ENCODE measurements at places on chromosomes 2 and 18.

- no peak for DNase-seq
These were observed 215.5 kb downstream of the CYP26B1 start for GRCh38 chr2:71932037-71932779.

- no peak for DNase-seq
These were observed 1.4 kb upstream of the CD226 start for GRCh38 chr18:69948919-69949537.

GRCh38 chr18:59721931-59722330 is 24.7 kb upstream of the CCBE1 start:
- no peak for DNase-seq

DNA sequence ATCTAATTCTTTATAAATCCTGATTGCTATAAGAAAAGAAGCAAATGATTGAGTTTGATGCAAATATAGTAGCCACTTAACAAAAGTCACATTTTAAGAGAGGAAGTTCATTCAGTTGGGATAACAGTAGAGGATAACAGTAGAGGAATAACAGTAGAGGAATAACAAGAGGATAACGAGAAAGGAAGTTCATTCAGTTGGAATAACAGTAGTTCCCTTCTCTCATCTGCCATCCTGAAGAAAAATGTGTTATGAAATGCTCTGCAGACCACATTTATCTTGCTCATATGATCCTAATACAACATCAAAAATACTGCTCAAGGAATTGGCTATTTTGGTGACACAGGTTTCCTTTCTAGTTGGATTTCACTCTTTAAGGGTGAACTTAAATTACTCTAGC is 105.3 kb upstream of the UNC80 start:
- DNase-seq, result no peak

GRCh38 chr18:5543773-5544389 is at the start of gene EPB41L3:
Gene EPB41L3, minus strand, starts transcription at chr18:5543997. Its CDS starts 54,814 bp downstream, at chr18:5489183.
- no peak for DNase-seq

DNA sequence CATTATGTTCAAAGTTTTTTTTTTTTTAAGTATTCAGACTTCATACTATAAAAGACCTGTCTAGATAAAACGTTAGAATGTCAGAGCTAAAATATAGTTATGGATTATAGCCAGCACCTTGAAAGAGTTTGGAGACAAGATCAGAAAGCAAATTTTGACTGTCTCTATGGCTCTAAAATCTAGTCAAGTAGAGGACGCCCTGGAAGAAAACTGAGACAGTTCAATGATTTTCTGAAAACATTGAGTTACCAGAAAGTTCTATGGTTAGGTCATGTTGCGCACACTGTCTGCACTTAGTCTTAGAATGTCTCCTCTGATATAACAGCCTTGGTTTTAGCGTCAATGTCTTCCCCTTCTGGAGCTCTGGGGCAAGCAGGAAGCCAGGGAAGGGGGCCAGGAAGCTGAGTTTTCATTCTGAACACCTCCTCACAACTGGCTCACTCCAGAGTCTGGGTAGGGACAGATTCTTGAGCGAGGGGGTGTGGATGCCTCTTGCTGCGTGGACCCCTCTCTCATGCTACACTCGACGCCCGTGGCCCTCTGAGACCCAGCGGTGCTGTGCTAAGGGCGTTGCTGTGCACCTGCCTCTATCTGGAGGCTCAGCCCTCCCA is 99.5 kb downstream of the RNF144A start:
- no peak for DNase-seq

- DNase-seq, result no peak
These were observed 675 bp downstream of the GEMIN6 start for GRCh38 chr2:38778687-38779082.

GRCh38 chr2:233974530-233975071 is 57.4 kb downstream of the TRPM8 start:
- DNase-seq, result no peak

GRCh38 chr18:11740461-11740860 is 51.4 kb downstream of the GNAL start:
- DNase-seq, result no peak

DNA sequence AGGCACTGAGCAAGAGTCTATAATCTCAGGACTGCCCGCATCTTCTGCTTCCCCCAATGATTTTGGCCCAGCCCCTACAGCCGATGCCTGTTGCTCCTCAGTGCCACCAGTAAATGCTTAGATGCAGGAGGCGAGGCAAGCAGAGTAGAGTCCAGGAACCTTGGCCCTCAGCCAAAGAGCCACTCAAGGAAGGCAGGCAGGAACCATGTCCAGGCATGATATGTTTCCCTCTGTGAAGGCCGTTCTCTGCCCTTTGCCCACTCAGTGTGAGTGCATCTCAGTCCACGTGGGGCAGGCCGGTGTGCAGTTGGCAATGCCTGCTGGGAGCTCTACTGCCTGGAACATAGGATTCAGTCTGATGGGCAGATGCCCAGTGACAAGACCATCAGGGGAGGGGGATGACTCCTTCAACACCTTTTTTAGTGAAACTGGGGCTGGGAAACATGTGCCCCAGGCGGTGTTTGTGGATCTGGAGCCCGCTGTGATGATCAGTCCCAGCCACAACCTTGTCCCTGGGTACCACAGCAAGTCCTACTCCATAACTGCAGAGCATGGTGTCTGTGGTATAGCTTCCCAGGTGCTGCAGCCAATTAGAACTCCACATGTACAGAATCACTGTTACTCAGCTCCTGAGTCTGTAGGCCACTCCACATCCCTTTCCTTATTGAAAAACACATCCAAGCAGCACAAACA is 9.7 kb upstream of the DNAJB2 start:
- no peak for DNase-seq

DNA sequence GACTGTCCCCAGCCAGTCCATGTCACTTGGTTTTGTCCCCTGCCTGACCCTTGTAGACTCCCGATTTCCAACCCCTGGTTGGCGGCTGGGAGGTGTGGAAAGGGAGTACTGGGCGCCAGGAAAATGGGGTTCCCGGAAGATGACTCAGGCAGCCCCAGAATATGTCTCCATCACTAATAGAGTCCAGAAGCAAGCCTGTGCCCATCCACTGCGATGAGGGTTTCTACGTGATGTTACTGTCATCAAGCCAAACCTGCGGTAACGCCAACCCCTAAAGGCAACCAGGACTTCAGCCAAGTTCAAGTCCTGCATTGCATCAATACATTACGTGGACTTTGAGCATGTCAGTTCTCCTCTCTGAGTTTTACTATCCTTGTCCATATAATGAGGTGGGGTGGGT is 62.0 kb upstream of the TAF1B start:
- no peak for DNase-seq

DNA sequence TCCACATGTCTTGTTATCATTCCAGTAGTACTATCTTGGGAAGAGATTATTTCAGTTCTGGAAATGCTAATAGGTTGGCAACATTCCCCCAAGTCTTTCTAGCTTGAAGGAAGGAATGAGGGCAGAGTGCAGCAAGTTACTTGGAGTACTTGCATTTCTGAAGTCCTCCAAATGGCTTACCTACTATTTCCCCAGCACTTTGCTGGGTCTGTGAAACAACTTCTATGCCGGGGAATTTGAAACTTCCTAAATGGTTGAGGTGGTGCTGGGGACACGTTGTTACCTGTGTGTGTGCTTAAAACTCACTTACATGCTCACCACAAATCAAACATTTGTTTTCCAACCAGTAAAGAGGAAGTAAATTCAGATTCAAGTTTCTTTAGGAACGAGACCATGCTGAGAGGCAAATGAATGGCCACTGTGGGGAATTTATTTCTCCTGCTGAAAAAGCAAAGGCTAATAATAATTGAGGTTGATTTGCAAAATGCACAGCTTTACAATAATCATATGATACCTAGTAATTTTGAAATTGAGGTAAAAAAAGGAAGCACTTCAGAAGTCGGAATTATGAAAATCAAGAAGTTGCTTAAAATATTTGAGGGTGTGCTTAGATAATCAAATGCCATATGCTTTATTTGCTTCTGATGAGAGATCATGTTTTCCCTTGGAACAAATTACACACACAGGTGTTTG is 1167.7 kb upstream of the ZEB2 start:
- no peak for DNase-seq

- DNase-seq, result no peak
These were observed 66.2 kb upstream of the MAP4K3 start for GRCh38 chr2:39503277-39503676.

DNA sequence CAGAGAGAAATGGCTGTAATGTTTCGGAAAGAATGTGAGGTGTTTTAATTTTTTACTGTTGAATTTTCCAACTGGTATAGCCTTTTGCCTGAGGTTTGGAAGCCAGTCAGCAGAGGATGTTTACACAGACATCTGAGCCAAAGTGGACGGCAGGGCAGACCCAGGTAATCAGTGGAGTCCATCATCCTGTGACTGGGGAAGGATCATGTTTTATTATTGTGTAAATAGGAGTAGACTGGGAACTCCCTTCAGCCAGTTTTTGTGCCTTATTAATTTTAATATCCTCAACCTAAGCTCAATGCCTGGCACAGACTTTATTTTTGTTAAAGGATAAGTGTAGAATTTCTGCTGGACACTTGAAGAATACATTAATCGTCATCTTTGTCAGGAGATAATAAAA is 142.0 kb upstream of the GAREM1 start:
- DNase-seq, result no peak

DNA sequence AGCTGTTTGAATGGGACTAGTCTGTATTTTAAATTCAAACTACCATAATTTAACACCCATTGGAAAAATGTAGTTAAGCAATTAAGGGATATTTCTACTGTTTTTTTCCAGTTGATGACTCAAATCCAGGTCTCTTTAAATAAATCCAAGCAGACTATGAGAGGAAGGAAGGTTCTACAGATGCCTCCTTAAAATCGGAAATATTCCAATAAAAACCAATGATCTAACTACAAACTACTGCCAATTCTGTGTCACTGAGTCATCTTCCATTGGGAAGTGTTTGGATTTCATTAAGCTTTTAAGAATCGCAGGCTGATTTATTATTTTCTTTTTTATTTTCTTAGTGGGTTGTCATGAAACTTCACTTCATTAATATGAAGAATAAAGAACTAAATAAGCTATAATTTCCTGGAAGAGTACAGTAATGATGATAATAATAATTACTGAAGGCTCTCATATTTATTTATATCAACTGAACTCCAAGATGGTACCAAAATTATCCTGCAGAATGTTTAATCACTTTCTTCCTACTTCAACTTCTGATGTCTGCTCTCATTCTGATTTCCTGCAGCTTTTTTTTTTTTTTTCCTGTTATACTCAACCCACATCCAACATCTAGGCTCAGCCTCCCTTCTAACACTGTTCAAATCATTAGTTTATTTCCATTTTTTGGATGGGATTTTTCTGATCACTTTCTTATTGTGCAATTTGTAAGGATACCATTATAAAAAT is 166.3 kb upstream of the FN1 start:
- no peak for DNase-seq

DNA sequence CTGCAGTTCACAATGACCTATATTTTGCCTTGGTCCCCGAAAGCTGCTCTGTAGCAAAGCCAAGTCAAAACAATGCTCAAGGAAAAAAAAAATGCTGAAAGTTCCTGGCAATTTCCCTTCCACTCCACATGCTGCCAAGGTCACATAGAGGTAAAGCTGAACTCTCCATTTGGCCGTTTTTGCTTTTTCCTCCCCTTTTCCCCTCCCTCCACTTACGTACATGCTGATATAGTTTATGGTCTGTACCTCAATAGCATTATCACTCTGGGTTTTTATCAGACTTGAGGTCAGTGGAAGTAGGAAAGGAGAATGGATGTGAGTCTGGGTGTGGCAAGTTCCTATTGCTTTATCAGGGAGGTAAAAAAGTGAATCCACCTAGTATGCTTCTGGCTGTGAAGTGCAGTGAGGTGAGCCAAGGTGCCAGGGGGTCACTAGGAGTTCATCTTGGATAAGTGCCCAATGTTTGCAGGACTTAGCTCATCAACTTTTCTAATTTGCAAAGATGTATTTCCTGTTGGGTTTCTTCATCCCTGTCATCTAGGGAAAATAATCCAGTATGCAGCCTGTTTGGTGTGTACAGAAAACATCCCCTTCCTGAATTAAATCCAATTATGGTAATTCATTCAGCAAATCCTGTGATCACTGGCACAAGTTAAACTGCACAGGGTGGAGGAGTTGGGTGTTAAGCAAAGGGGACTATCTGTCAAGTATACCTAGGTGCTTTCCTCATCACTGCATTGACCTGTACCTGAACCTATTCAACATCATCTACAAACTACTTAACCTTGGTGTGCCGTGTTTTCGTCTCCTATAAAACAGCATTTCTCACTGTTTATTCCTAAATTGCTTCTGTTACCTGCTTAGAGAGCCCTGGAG is 124.3 kb upstream of the CYP26B1 start:
- no peak for DNase-seq

GRCh38 chr2:132255714-132256113 is 94.0 kb upstream of the ANKRD30BL start:
- no peak for DNase-seq

- no peak for DNase-seq
These were observed 197.5 kb downstream of the CDH20 start for GRCh38 chr18:61530681-61531080.

- no peak for DNase-seq
These were observed 53.6 kb downstream of the CDK15 start for GRCh38 chr2:201859949-201860348.

- DNase-seq, result no peak
These were observed 5.8 kb downstream of the MYO5B start for GRCh38 chr18:50189160-50189559.

Measured in hippocampal formation (tissue), 2 donors.